T-helper 2 cell (primary cell): ENCODE measurements at places on chromosomes 11 and 22.

GRCh38 chr11:60915248-60915914 is 1.4 kb downstream of the TMEM109 start:
- peak; percentile 38 for DNase-seq

- no peak for DNase-seq
Observed at GRCh38 chr22:45686836-45687235, 15.2 kb downstream of the ATXN10 start.

GRCh38 chr11:11451501-11452005 is 98.5 kb upstream of the CSNK2A3 start:
- DNase-seq = no peak

- DNase-seq = no peak
Observed at GRCh38 chr11:90135016-90135415, 553 bp downstream of the NAALAD2 start.

GRCh38 chr11:65426839-65427690 is 4.5 kb downstream of the NEAT1 start:
- no peak for DNase-seq

- DNase-seq = no peak
Observed at GRCh38 chr11:34877375-34877975, 38.7 kb downstream of the APIP start.

DNA sequence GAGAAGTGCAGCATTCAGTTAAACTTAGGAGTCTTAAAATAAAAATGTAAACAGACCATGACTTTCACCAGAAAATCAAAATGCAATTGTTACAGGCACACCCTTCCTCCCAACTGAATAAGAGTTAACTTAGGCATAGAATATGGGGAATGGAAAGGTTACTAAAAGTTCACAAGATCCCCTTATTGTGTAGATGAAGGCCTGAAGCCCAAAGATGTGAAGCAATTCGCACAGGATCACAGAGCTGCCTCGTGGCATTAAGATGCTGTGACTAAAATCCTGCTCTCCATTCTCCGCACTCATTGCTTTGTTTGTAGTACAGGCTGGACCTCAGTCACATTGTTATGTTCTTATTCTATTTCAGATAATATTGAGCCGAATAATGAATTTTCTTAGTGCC is 4.0 kb downstream of the MS4A5 start:
- DNase-seq = no peak

DNA sequence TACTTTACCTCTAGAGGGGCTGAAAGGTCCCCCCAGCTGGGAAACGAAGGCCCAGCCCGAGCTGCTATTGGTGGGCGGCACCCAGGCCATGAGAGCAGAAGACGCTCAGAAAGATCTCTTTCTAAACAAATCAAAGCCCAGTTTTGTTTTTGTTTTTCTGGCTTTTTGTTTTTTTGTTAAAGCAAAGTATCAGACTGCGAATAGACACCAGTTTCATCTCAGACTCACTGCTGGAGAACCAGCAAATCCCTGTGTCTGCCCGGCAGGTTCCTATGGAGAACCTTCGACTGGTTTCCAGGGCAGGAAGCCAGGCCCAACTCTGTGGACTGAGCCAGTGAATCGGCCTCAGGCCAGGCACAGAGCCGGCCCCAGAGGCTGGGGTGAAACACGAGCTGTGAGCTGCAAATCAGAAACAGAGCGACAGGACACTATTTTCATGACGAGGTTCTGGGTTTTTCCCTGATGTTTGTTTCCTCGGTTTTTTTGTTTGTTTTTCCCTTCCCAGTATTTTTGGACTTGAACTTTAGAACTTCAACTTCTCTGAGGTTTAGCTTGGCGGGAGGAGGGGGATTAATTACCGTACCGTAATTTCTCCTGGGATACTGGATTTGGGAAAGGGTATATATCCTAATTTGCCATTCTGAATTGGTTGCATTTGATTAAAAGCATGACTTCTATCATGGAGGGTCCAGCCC is 16.0 kb upstream of the B4GALNT4 start:
- no peak for DNase-seq

- DNase-seq = no peak
Observed at GRCh38 chr11:113674397-113674685, 31.8 kb downstream of the TMPRSS5 start.

- no peak for DNase-seq
Observed at GRCh38 chr11:27771516-27771915, 71.3 kb upstream of the BDNF start.

DNA sequence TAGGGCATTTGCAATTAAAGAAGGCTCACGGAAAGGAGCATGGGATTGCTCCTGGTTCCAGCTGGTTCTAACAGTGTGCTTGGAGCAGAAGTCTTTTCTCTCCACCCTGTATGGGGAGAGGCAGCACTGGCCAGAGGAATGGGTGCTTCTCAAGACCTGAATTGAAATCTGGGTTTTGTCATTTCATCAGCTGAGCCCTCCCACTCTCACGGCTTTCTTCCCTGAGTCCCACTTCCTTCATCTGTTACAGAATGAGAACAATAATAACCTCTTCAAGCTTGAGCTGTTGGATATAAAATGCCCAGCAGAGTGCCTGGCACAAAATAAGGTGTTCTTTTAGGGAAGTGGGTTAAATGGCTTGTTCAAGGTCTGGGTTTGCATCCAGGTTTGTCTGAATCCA is 17.2 kb downstream of the CNTF start:
- DNase-seq = no peak

DNA sequence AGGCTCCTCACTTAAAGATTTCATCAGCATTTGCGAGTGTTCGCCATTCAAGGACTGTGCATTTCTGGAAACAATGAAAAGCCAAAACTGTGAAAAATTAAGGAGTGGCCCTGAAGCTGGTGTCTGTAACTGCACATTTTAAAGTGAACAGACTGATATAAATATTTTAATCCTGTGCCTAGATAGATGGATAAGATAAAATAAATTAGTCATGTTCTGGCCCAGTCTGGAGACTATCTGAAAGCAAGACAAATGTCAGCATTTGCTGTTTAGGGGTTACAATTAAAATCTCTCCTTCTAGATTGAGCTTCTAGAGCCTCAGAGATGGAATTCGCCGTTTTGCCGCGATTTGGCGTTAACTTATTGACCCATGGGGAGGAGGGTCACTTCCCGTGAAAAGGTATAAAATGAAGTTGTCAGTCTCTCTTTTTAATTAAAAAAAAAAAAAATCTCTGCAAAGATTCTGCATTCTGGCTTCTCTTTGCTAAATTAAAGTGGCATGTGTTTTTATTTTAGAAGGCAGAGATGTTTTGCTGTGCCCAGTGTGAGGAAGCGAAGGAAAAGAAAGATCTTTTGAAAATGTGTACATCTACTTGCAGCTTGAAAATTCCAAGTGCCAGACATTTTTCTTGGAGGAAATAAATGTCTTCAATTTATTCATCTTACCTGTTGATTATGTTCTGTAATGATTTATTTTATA is 79.7 kb upstream of the WNT7B start:
- no peak for DNase-seq

DNA sequence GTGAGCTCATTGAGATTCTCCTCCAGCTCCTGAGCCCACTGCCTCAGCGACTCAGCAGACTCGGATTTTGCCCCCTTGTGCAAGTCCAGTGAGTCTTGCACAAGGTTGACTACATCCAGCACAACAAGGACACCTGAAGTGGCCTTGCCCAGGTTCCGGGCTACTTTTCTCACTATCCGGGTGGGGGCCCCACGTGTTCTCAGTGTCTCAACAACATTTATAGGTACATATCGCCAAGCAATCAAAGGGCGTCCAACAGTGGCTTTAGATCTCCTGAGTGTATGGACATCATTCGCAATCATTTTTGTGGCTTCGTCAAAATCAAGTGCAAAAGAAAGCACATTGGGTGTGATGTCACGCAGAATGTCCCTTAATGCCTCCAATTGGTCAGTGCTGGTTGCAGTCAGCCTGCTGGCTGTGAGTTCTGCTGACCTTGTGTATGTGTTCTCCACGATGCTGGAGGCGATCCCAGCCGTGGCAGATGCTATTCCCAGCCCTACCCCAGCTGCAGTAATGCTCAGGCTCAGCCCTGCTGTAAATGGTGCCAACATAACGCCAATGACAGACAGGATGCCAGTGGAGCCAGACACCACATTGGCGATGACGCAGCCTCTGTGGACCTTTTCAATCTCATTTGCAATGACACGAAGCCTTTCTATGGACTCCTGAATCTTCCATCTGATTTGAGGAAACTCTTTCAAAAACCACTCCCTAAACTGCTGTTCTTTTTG is 10.3 kb downstream of the APOL4 start:
- no peak for DNase-seq

GRCh38 chr11:35235936-35236666 is 97.1 kb downstream of the CD44 start:
- DNase-seq = peak; percentile 25

DNA sequence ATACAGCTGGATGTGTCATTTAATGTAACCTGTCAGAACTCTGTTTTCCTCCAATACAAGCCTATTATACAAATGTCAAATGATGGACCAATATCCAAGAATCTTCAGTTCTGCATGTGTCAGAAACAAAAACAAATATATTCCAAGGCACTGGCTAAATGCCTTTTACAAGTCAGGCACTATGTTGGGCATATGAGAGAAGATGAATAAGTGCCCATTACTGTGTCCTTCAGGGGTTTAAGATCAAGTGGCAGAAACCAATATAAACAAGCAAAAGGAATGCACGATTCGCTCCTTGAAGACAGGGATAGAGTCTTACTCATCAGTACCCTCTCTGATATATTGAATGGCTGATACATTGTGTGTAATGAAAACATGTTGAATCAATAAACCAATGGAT is 254.4 kb downstream of the TTC28 start:
- DNase-seq = no peak

DNA sequence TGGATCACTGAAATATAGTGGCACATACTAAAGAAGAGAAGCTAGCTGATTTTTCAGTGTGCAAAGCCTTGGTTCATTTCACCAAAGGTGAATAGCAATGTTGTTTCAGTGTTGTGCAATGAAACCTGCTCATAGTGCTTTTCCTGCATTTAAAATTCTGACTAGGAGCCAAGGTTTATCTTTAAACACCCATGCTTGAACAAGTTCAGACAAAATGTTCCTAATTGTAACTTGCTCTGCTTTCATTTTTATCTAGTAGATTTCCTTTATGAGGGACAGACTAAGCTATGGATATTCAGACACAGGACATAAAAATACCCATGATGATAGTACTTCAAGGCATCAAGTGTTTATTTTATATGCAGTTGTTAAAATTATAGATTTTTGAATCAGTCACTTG is 47.7 kb downstream of the BBOX1 start:
- no peak for DNase-seq

GRCh38 chr22:34068001-34068400 is 147.7 kb upstream of the LARGE1 start:
- DNase-seq = no peak

- no peak for DNase-seq
Observed at GRCh38 chr22:40193429-40194421, 16.0 kb downstream of the TNRC6B start.

- no peak for DNase-seq
Observed at GRCh38 chr22:27487600-27488452, 313.7 kb downstream of the MN1 start.

DNA sequence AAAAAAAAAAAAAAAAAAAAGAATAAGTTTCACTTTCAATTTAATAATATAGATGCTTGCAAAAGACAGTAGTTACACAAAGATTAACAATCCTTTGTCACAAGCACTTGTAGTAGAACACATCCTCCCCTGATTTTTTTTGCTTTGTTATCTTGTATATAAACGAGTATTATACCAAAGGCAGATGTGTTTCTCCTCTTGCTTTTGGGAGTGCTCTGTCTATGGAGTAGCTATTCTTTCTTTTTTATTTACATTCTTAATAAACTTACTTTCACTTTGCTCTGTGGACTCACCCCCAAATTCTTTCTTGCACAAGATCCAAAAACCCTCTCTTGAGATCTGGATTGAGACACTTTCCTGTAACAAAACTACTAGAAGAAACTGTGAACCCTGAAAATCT is 3.4 kb upstream of the MRPL16 start:
- no peak for DNase-seq

DNA sequence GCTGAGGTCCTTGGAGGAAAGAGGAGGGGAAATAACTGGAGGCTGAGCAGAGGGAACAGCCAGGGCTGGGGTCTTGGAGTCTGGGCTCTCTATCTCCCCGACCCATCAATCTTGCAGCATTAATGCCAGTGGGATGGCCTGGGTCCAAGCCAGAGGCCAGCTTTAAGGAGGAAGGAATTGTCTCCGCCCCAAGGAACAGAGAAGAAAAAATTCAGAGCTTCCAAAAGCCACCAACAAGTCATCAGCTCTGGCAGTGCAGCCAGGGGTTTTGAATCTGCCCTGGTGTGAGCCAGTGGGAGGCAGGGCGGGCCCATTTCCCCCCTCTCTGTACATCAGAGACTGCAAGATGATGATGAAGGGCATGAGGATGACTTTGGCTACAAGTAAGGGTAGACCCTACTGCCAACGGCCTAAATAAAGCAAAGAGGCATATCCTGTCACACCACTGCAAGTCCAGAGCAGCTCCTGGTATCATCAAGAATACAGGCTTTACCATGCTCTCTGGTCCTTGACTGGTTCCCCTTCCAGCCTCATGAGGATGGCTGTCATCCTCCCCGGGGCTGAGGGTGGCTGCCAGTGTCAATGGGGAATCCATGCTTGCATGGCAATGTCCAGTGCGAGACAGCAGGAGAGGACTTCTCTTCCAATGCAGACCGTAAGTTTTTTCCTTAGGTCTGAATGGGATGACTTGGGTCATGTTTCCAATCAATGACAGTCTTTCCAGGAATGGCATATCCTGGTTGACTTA is 34.4 kb downstream of the LRRC32 start:
- DNase-seq = no peak

DNA sequence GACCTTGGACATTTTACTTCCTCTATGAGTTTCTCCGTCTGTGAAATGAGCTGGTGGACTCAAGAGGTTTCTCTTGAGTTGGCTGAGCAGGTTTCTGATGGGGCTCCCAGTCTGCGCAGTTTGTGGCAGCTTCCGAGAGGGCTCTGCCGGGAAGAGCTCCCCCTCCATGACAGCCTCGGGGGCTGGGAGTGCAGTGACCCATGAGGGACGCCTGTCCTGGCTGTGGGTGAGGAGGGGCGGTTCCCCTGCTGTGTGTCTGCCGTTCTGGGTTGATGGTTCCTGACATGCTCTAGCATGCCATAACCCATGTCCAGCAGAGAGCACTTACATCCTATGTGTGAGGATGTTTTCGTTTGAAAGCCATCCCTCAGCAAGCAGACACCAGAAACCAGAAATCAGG is 14.8 kb downstream of the CSF2RB start:
- DNase-seq = no peak

GRCh38 chr11:19345848-19346681 is 105.3 kb upstream of the E2F8 start:
- DNase-seq = no peak
